ENCODE measurements at places on chromosomes 4 and X.

DNA sequence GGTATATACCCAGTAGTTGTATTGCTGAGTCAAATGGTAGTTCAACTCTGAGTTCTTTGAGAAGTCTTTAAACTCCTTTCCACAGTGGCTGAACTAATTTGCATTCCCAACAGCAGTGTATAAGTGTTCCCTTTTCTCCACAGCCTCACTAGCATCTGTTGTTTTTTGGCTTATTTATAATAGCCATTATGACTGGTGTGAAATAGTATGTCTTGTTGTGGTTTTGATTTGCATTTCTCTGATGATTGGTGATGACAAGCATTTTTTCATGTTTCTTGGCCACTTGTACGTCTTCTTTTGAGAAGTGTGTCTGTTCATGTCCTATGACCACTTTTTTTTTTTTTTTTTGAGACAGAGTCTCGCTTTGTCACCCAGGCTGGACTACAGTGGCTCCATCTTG, 30.5 kb downstream of the GPR50 start:
- DNase-seq: no peak

DNA sequence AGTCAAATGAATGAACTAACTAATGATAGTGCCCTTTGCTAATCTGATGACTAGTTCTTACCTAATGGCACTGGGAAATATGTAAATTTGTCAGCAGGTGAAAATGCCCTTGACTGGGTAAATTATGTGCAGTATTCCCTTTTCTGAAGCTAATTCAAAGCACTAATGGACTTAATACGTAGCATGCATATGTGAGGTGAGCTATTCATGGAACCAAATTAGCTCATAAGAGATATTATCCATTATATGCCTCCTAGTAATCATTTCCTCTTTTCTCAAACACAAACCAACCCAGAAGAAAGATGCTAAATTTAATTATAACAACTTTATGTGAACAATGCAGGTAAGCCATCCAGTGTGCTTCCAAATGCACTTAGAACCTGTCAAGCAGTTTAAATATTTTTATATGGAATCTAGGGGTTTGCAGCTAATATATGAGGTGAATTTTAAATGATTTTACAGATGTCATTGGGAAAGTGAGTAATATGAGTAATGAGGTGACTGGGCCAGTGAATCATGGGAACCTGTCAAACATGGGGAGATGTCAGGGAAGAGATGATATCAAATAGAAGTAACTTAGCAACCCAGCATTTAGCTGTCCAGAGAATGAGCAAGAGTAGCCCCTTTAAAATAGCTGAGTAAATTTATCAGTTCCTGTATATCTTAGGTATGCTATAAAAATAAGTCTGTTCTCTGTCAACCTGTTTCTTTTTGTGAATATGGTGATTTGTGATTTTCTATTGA, 315.0 kb downstream of the AFF2 start:
- no peak for DNase-seq

GRCh38 chr4:116358633-116359222, 726.6 kb downstream of the TRAM1L1 start:
- DNase-seq: peak; percentile 43

DNA sequence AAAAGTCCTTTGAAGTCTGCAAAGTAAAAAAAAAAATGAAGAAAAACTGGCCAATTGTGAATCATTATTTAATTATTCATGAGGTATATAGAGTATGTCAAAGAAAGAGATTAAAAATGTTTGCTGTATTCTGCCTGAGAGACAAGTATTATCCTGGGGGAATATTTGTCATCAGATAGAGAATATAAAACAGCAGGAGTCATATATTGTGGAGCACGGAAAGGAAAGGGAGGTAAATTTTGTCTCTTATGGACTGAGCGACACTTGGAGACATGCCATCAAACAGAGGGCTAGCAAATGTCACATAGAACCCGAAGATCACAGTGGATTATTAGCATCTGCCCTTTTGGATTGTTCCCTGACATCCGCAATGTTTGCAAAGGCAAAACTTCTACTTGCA, 39.2 kb upstream of the FAT1 start:
- DNase-seq: no peak

GRCh38 chr4:25694466-25694865, 38.8 kb downstream of the SLC34A2 start:
- peak; percentile 1 for DNase-seq

DNA sequence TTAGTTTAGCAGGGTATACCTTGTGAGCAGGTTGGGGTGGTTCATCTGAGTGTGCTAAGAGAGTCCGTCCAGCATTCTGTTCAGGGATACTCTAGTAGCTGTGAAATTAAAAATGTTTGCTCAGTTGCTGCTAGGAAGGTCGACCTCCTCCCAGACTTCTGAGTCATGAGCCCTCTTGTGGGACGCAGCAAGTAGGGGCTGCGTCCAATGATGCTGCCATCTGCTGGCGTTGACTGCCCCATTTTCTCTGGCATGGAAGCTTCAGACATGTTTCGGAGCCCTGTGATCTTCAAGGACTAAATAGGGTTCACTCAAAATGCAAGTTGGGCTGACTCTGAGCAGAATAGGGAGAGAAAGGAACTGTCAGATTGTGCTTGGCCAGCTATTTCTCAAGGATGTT, 201.0 kb upstream of the ARSJ start:
- DNase-seq: peak; percentile 85

DNA sequence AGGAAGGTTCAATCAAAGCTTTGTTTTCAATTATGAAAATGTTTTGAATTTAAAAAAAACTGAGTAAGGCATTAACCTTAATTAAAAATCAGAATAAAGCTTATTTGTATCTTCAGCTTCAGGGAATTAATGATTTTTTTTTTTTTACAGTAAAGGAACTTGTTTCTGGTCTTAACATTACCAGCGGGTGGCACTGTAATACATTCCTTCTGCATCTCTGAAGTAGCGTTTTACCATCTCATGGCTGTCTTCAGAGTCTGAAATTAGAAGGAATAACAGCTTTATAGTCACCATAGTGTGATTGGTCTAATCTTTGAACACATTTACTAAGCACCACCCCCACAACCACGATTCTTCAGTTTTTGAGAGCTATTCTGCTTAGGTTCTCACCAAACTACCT, 102.6 kb downstream of the IL1RAPL2 start:
- DNase-seq: peak; percentile 1

GRCh38 chr4:161188578-161188977, 975.2 kb downstream of the FSTL5 start:
- no peak for DNase-seq

DNA sequence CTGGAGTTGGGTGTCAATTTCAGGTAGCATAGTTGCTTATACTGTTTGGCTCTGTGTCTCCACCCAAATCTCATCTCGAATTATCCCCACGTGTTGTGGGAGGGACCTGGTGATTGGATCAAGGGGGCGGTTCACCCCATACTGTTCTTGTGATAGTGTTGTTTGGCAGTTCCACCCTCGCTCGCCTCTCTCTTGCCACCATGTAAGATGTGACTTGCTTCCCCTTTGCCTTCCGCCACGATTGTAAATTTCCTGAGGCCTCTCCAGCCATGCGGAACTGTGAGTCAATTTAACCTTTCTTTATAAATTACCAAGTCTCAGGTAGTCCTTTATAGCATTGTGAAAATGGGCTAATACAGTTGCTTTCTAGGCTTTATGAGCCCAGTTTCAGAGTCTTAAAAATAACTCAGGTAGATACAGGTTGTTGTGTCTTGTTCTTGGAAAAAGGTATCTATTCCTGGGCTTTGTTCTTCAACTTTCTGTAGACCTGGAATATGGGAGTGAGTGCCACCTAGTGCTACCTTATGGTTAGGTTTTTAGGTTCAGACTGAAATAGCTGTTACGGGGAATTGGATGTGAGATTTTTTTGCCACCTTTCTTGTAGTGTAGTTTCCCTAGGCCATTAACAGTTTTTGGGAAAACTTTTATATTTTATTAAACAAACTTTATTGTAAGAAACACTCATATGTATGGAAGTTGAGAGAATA, 15.6 kb downstream of the PGK1 start:
- no peak for DNase-seq

DNA sequence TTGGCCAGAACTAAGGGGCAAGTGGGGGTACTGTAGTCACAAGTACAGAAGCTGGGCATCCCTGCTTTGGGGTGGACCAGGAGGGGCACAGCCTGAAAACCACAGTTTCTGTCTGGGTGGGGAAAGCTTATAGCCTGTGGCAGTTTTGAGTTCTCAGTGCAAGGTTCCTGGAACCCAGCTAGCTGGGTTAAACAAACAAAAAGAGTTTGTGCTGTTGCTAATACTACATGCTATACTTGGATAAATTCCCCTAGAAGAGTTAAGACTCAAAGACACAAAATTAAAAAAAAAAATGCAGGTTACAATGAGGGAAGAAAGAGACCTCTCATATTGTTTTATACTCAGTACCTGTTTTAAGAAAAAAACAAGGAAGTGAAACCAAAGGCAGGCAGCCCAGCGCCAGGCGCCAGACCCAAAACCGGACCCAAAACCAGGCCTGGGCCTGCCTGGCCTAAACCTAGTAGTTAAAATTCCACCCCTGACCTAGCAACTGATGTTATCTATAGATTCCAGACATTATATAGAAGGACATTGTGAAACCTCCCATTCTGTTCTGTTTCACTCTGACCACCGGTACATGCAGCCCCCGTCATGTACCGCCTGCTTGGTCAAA, 50.8 kb downstream of the SLC2A9 start:
- DNase-seq: no peak

DNA sequence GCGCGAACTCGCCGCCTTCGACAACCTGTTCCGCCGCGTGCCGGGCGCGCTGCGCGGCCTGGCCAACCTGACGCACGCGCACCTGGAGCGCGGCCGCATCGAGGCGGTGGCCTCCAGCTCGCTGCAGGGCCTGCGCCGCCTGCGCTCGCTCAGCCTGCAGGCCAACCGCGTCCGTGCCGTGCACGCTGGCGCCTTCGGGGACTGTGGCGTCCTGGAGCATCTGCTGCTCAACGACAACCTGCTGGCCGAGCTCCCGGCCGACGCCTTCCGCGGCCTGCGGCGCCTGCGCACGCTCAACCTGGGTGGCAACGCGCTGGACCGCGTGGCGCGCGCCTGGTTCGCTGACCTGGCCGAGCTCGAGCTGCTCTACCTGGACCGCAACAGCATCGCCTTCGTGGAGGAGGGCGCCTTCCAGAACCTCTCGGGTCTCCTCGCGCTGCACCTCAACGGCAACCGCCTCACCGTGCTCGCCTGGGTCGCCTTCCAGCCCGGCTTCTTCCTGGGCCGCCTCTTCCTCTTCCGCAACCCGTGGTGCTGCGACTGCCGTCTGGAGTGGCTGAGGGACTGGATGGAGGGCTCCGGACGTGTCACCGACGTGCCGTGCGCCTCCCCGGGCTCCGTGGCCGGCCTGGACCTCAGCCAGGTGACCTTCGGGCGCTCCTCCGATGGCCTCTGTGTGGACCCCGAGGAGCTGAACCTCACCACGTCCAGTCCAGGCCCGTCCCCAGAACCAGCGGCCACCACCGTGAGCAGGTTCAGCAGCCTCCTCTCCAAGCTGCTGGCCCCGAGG, 27.0 kb downstream of the NYX start:
- DNase-seq: no peak

- peak; percentile 10 for DNase-seq
Measured at GRCh38 chr4:98720871-98721480, 62.6 kb upstream of the TSPAN5 start.

GRCh38 chrX:104112326-104112951, at the start of gene ZCCHC18:
ZCCHC18 (plus strand) TSS chrX:104112523; CDS start chrX:104114112, 1,589 bp downstream.
- DNase-seq: peak; percentile 57

- DNase-seq: peak; percentile 94
Measured at GRCh38 chr4:138039010-138039409, 203.1 kb downstream of the SLC7A11 start.

DNA sequence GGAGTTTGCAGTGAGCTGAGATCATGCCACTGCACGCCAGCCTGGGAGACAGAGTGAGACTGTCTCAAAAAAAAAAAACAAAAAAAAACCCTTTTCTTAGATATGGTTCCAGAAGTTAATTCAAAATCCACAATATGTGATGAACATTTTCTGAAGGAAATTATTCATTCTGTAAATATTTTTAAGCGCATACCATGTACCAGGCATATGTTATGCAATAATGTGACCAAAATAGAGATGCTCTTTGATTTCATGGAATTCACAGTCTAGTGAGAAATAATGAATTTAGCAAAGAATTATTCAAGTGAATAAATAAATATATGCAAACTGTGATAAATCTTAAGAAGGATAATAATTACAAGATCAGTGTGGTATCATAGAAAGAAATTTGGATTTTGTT, 174.7 kb downstream of the GC start:
- no peak for DNase-seq

DNA sequence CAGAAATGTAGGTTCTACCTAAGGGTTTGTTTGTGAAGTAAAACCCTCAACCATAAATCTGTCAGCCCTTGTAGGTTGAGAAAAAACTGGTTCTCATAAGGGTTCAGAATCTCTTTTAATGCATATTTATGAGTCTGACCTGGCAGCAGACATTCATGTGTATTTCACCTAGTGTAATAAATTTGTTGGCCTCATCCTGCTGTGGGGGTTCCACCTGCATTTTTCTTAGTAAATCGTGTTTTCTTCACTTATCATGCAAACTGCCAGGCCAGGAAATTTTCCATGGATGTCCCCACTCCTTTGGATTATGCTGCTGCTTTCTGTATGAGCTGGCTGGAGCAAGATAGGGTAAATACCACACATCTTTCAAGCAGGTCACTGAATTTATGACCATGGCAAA, 42.4 kb downstream of the KLHL13 start:
- no peak for DNase-seq

GRCh38 chr4:10535912-10536311, 78.7 kb upstream of the ZNF518B start:
- DNase-seq: no peak

GRCh38 chr4:141810038-141810711, 173.8 kb downstream of the IL15 start:
- peak; percentile 26 for DNase-seq

DNA sequence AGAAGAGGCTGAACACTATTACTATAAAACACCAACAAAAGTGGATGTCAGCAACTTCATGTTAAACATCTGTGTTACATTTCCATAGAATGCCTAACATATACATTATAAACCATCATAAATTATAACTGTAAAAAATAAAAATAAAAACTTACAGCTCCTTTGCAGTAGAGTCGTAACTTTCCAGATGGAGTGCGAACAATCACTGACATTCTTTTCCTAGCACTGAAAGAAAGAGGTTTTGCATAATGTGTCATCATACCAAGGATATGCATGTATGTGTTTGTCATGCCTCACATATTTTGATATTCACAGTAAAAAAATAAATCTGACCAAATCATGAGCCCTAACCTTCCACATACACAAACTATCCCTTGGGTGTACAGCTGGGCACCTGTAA, 113.1 kb downstream of the ATP8A1 start:
- DNase-seq: peak; percentile 2

GRCh38 chrX:54786967-54787366, 11.1 kb downstream of the ITIH6 start:
- no peak for DNase-seq

GRCh38 chr4:41874398-41874797, 60.8 kb upstream of the TMEM33 start:
- no peak for DNase-seq

DNA sequence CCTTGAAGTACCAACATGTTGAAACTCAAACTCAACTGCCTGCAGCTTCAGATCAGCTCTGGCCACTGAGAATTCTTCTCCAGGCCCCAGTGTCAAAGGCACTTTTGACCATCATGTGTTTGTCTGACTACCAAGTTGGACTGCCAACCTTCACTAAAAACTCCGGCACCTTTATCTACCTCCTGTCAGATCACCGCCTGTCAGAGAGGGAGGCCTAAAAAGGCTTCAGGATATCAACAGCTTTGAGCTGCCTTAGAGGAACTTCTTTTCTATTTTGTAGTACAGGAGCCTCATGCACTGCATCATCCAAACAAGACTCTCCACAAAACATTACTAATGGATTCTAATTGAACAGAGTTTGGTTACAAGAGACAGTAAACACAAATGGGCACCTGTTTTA, 2.8 kb downstream of the ACSL1 start:
- DNase-seq: no peak
